ENCODE measurements at places on chromosomes 6 and 20.

DNA sequence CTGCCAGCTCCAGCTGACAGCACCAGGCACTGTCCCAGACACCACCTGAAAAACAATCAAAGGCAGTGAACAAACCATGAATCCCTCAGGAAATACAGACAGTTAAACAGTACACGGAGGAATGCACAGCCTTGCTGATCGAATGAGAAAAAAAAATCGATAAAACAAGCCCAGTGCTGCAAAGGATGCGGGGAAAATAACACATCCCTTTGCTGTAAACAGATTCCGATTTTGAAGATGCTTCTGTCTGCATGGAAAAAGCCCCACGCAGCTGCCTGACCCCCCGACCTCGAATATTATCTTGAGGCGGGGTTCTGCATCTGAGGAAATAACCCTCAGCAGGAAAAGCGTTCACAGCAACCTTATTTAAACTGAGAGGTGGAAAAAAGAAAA lies 43.9 kb downstream of the RBM38 start:
- DNase-seq = no peak

DNA sequence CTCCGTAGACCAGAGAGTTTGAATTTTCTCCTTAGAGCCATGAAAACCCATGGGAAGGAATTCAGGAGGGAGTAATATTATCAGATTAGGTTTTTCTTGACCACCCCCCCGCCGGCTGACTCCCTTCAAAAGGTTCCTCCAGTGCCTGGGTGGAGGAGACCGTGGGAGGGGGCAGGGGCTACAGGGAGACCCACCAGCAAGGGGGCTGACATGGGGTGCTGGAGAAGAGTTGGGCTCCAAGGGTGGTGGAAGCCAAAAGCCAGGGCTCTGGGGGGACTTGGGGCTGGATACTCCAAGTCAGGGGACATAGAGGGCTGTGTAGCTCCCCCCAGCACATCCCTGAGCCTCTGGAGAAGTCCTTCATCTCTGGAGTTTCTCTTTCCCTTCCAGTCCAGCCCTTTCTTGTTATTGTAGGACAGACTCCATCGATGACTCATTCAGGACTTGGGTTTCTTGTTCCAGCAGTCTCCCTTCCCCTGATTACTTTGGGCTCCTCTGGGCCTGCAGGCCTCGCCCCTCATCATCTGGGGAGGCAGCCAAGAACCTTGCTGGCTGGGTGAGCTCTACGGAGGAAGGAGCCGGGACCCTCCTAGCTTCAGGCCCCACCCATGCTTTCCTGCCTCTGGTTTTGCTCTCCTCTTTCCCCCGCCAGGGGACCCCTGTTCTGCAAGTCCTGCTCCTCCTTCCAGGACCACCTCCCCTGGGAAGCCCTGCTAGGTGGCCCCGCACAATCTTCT lies 10.5 kb upstream of the KIAA1755 start:
- DNase-seq = no peak

DNA sequence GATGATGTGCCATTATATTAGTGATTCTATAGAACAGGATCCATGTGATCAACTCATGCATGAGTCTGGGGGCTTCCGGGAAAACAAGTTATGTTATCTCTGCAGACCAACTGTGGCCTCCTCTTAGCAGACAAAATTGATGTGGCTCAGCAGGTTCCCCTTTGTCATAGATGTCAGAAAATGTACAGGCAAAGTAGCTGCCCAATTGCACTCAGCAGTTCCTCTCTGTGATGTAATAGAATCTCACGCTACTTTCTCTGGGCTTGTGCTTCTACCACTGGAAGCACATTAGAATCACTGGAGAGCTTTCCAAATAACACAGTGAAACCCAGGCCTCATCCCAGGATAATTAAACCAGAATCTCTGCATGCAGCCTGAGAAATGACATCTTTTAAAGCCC lies 253.1 kb downstream of the SLC24A3 start:
- DNase-seq = no peak

DNA sequence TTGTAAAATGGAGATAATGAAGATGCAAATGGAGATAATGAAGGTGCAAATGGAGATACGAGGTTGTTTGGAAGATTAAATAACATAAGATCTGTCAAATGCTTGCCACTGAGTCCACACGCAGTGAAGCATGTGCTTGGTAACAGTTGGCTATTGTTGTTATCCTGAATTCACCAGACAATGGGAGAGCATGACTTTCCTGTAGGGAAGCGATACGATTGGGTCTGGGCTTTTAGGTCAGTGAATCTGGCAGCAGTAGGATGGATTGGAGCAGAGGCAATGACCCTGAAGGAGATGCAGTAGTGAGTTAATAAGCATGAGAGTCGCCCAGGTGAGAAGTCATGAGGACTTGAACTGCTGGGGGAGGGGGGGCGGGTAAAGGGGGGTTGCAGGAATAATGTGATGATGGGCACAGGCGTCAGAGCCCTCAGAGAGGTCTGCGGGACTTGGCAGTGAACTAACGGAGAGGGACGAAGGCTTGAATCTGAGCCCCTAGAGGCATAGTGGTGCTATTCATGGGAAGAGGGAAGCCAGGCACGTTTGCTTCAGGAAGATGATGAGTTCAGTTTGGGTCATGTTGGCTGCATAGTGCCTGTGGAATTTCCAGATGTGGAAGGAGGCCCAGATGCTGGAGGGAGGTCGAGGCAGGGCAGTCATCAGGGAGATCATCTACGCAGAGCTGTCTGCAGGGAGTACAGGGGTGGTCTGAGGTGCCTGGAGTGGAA lies 55.4 kb downstream of the ZDHHC14 start:
- DNase-seq = no peak

GRCh38 chr6:49326347-49326746 lies 136.7 kb downstream of the MMUT start:
- DNase-seq = no peak
